Stimulated activated CD8-positive, alpha-beta memory T cell treated with anti-CD3 and anti-CD28 coated beads, Interleukin-15, amount 100 ng/mL, for 48 hours (primary cell): ENCODE measurements at places on chromosomes 12 and 14.

- no peak for DNase-seq
These were observed 192.9 kb downstream of the PRKD1 start for GRCh38 chr14:29734732-29735131.

GRCh38 chr14:99636487-99636886 is 8.4 kb upstream of the HHIPL1 start:
- DNase-seq = no peak

- DNase-seq = no peak
These were observed 38.0 kb downstream of the IQSEC3 start for GRCh38 chr12:104551-105081.

DNA sequence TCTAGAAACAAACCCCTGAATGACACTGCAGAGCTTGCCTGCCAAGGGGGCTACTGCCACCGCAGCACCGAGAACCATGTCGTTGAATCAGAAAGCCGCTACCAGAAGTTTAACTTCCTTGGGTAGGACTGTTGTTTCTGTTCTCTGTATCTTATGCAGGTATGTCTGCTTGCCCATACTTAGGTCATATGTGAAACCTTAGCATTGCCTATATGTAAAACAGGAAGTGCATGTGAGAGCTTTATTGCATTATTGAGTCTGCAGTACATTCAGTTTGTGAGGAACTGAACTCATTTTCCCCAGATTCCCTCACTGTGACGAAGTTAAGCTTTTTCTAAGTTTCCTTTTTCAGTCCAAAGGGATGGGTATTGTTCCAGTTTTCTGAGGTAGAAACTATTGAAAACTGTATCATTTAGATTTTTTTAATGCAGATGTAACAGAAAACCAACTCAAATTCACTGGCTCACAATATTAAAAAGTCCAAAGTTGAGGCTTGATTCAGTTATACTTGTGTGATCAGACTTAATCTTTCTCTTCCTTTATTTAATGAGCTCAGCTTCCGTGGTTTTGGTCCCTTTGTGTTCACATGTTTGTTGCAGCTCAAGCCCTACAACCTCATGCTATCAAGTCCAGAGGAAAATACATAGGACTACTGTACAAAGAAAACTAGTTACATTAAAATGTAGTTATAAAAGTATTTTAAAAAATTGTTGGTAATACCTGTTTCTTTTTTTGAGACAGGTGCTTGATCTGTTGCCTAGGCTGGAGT is 6.9 kb downstream of the FBXO34 start:
- no peak for DNase-seq

DNA sequence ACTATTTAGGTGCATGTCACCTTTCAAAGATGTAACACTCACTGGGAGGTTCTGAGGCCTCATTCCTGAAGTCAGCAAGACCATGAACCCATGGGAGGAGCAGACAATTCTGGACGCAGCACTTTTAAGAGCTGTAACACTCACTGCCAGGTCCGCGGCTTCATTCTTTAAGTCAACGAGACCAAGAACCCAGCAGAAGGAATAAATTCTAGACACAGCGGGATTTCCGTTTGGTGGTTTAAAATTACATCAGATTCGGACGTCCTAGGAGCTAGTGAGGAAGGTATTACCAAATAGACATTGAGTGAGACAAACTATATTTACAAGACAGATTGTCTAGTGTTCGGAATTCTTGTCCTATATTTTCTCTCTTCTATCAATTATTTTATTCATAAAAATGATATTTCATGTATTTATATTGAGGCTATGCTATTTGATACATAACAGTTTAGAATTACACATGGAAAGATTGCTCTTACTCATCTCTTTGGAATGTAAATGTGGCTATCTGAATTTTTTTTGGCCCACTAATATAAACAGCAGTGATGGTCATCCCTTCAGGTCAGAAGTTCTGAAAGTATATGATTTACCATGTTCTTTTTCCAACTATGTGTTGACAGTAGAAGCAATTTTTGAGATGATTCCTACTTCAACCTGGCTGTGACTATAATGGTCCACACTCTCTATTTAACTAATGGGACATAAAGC is 1973.0 kb upstream of the FLRT2 start:
- DNase-seq = no peak

- no peak for DNase-seq
These were observed 162.7 kb downstream of the ZFP36L1 start for GRCh38 chr14:68630081-68630571.

GRCh38 chr12:2236506-2237294 is 183.9 kb downstream of the CACNA1C start:
- no peak for DNase-seq

DNA sequence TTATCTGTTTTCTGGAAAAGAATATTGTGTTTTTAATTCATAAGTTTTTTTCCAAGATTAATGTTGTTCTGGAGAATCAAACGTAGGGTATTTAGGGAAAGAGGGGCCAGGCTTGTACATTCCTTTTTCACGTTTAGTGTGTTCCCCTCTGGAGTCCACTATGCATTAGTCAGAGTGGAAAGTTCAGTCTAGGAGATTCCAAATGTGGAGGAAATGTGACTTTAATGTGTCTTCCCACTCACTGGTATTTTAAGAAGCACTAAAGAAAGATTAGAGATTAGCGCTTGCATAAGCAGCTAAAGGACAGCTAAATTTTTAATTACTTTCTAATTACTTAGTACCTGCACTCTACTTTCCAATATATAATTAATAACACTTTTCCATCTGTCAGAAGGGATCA is 4.4 kb upstream of the PDE6H start:
- DNase-seq = no peak

GRCh38 chr14:75191100-75191499 is 14.7 kb upstream of the TMED10 start:
- DNase-seq = no peak

DNA sequence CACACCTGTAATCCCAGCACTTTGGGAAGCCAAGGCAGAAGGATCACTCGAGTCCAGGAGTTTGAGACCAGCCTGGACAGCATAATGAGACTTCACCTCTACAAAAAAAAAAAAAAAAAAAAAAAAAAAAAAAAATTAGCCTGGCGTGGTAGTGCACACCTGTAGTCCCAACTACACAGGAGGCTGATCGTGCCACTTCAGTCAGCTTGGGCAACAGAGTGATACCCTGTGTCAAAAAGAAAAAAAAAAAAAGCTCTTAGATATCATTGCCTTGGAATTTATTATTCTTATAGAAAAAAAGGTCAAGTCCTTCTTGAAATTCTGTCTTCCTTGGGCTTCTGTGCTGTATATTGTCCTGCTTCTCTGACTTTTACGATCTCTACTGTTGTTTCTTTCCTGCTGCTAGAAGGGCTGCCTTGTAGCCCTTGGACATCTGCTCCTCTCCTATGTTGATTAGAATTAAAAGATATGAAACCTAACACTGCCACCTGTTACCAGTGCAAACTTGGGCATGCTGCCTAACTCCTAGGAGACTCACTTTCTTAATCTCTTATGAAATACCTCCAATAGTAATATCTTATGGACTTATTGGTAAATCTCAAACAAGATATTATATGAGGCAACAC is 5.7 kb downstream of the TMEM19 start:
- no peak for DNase-seq

GRCh38 chr12:13179211-13180074 is 17.1 kb upstream of the EMP1 start:
- peak; percentile 59 for DNase-seq

DNA sequence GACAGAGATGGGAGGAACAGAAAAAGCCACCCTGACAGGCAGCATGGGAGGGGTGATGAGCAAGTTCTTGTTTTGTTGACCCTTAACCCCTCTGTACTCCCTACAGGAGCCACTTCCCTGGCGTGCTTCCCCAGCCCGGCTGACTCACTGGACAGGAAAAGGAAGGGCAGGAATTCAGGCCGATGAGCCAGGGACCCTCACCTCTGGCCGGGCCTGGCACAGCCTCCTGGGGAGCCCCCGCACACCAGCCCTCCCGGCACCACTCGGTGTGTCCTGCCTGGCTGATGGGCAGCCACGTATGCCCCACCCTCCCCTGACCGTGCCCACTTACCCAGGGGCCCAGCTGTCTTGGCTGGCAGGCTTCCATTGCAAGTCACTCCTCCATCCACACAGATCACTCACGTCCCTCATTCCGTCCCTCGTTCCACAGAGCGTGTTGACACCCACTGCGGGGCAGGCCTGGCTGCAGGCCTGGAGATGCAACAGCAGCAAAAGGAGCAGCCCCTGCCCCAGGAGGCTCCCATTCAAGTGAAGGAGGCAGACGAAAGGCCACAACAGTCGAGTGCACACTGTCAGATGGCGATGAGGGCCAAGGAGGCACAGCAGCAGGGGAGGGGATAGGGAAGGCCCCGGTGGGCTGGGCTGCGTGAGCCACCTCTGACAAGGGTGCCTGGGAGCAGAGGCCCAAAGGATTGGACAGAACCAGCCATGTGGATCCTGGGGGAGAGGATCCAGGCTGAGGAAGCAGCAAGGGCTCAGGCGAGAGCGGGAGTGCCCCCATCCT is 19.7 kb upstream of the CD9 start:
- DNase-seq = no peak

GRCh38 chr12:41683023-41683422 is 461.7 kb downstream of the GXYLT1 start:
- no peak for DNase-seq

- DNase-seq = no peak
These were observed 88.4 kb downstream of the BBS10 start for GRCh38 chr12:76259660-76260389.

- no peak for DNase-seq
These were observed 414.3 kb downstream of the NAV3 start for GRCh38 chr12:78244916-78245507.

GRCh38 chr12:80761838-80762237 is 45.1 kb downstream of the MYF5 start:
- DNase-seq = no peak

- DNase-seq = no peak
These were observed 9.5 kb downstream of the SLC38A2 start for GRCh38 chr12:46362895-46363581.

DNA sequence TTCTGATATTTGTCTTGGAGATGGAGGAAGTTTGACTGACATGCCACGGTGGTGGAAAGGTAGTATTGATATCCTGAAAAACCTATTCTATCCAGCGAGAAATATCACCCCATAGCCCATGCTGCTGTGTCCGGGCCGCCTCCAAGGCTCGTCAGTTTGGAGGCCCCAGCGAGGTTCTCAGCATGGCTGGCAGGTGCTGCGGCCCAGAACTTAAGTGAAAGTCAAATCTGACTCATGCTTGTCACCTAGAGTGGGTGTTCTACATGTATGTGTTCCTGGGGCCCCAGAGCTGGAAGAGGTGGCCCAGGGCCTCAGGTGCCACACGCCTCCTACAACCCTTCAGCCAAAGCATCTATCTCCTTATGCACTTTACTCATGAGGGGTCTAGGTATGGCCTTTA is 92.9 kb downstream of the GCH1 start:
- no peak for DNase-seq

DNA sequence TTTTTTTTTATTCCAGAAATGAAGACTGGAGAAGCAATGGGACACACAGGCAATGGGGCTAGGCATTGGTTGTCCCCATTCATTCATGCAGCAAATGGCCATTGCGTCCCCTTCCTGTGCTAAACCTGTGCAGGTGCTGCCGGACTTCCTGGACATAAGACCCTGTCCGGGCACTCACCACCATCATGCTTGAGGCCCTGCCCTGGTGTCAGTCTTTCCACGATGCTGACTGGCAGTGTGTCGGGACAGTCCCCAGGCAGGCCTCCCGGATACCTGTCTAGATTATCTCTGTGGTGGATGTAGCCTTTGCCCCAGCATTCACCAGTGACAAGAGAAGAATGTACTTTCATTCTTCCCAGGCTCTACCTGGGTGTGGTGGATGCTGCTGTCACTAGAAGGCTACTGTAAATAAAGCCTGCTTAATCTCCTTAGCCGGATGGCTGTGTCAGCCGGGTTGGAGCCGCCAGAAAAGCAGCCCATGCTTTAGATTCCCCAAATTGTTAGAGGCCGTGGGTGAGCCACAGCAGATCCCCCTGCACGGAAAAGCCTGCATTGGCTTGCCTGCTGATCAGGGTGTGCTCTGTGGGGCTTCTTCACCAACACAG is 94.5 kb upstream of the PARP11 start:
- no peak for DNase-seq

- DNase-seq = no peak
These were observed 13.3 kb upstream of the OTOGL start for GRCh38 chr12:80086025-80086424.

GRCh38 chr12:130764475-130765185 is 48.5 kb upstream of the RIMBP2 start:
- DNase-seq = no peak

GRCh38 chr12:108069651-108070165 is 59.4 kb upstream of the WSCD2 start:
- DNase-seq = no peak

GRCh38 chr14:91140672-91141071 is 26.8 kb downstream of the DGLUCY start:
- DNase-seq = no peak

- DNase-seq = no peak
These were observed 237.7 kb downstream of the TRHDE start for GRCh38 chr12:72509891-72510290.

GRCh38 chr14:42011221-42011620 is 404.5 kb downstream of the LRFN5 start:
- no peak for DNase-seq

- no peak for DNase-seq
These were observed 87.6 kb upstream of the STRN3 start for GRCh38 chr14:31113794-31114193.

- no peak for DNase-seq
These were observed 15.9 kb upstream of the SIX1 start for GRCh38 chr14:60665177-60665550.

GRCh38 chr12:19757317-19757877 is 318.1 kb downstream of the AEBP2 start:
- no peak for DNase-seq

- no peak for DNase-seq
These were observed 95.2 kb downstream of the RBM19 start for GRCh38 chr12:113870890-113871289.

DNA sequence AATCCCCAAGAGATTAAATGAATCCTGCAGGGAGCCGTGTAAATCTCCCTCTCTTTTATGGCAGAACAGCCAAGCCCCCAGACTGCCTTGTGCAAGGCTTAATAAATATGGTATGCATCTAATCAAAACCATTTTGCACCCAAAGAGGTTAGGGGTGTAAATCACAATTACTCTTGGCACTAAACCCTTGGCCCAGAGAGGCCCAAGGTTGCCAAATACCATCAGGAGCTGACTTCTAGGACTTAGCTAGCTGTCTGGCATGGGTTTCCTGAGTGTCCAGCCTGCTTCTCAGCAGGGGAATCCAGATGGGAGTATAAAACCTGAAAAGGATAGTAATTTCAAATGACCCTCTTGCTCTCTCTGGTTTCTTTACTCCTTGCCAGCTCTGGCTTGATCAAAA is 610.4 kb downstream of the MED13L start:
- no peak for DNase-seq
